SHP77 (cell line): ENCODE measurements at places on chromosomes 6 and 20.

DNA sequence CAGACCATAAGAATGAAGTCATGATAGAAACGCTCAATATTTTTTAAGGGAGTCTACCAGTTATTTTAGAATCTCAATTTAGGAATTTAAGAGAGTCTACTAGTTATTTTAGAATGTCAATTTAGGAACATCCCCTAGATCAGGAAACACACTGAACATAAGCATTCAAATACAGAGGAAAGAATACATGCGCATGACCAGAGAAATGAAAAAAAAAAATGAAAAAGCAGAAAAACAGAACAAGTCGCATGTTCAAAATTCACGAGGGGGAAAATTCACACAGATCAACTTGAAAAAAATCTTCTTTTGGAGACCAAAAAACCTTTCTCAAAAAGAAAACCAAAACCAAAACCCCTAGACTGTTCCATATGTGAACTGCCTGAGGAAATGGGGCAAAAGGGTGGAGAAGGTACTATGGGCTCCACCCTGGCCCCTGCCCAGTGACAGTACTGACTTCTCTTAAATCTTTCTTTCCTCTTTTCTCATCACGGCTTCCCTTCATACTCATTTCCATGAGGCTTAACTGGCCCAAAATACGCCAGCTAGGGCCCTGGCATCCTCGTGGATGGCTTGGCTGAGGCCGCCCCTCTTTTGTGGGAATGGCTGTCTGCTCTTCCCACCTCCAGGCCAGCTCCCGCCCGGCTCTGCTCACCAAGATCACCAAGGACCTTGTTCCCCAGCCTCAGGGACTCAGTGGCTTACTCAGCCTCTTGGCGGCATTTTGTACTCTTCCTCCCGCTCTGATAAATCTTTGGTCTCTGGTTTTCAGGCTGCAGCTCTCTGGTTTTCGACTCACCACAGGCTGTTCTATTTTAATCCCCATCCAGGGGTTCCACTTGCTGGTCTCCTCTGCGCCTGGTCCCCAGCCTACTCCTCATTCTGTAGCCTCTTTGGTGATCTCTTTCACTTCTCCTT is 11.2 kb downstream of the ZBTB2 start:
- no peak for DNase-seq

GRCh38 chr6:157386023-157386422 is 5.0 kb downstream of the ZDHHC14 start:
- no peak for DNase-seq

- DNase-seq, result no peak
These were observed 1.5 kb downstream of the HTR1B start for GRCh38 chr6:77461796-77462195.

DNA sequence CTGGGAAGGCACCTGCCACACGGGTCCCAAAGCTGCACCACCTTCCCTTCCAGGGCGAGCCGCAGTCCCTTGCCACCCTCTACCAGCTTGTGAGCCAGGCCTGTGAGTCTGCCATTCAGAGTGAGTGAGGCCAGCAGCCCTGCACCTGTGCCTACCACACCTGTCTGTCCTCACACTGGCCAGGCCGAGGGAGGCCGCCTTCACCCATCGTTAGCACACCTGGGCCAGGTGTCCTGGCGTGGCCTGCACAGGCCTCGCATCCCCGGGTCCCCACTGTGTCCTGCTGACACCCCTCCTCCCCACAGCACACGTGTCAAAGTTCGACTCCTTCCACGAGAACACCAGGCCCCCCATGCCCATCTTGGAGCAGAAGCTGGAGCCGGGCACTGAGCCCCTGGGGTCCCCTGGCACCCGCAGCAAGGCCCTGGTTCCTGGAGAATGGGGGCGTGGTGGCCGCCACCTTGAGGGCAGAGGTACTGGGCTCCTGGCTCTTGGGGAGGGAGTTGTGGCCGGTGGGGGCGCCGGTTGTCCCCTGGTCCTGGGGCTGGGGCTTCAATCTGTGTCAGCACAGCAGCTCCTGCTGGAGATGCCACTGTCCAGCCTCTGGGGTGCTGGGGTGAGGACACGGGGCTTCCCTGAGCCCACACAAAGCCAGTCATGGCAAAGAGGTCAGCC is 33.0 kb downstream of the CHRNA4 start:
- DNase-seq, result no peak
